ENCODE measurements at places on chromosomes 7 and 10.

GRCh38 chr10:32402499-32402898 lies 43.4 kb upstream of the CCDC7 start:
- no peak for DNase-seq

GRCh38 chr7:63900394-63901203 lies 98.0 kb upstream of the ZNF722 start:
- DNase-seq = peak; percentile 82

GRCh38 chr10:13684252-13684791 lies 97.6 kb downstream of the PRPF18 start:
- DNase-seq = no peak

DNA sequence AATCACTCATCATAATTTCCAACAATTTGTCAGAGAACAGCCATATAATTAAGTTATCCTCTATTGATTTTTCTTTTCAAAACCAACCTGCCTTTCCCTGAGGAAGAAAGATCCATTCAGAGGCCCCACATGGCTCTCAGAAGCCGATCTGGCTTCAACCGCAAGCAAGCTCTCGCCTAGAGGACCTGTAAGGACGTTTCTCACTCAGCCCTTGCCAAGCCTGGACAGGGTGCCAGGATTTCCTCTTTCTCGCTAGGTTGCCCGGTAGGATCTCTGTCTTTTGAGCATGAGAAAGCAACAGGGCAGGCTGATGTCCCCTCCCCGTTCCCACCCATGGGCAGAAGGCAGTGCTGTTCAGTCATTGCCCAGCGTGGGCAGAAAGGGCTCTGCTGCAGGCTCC lies 13.0 kb downstream of the AIFM2 start:
- DNase-seq = no peak

DNA sequence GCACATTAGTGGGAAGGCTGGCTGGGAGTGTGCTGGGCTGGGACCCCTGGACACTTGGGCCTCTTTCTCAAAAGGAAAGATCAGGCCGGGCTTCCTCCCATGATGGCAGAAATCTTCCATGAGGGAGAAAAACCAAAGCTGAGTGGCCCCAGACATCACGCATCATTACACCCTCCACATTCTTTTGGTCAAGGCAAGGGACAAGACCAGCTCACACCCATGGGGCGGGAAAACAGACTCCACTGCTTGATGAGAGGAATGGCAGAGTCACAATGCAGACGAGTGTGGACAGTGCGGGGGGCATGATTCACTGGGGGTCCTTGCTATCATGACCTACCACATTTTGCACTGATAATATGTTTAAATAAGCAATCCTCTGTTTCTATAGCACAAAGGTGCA lies 73.3 kb downstream of the CREB3L2 start:
- no peak for DNase-seq

GRCh38 chr7:100547872-100548271 lies 8.9 kb downstream of the AGFG2 start:
- DNase-seq = no peak

- no peak for DNase-seq
These were observed 103.0 kb downstream of the RNF216 start for GRCh38 chr7:5678295-5679047.

DNA sequence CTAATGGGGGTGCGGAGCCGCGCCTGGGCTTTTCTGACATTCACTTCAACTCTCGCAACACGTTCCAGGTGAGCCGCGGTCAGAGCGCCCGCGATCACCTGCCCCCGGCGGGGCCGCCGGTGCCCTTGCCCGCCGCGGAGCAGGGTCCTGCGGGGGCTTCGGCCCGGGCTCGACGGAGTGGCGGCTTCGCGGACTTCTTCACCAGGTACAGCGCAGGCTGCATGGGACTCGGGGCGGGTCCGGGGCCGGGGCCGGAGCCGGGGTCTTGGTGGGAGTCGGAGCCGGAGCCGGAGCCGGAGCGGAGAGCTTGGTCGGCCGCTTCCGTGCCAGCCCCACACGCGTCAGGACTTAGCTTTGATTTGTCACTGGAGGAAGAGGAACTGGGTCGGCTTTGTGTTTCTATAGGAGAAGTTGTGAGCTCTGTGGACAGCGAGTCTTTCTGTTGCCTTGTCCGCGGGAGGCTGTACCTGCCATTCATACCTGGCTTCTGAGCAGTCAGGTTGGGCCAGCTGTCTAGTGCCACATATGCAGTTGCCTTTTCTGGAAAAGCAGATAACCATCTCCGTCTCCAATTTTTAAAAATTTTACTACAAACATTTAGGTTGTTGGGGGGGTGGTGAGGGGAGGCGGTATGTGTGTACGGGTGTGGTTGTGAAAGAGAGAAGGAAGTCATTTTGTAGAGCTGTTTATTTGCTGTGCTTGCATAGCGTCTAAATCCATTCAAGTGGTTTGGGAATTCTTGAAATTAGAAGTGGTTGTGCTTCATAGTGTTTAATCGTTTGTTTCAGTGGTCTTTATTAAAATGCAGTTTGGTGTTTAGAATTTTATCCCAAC lies 1.3 kb downstream of the TBC1D12 start:
- no peak for DNase-seq

- DNase-seq = no peak
These were observed 247.3 kb upstream of the PTN start for GRCh38 chr7:137590756-137591305.

- no peak for DNase-seq
These were observed 38.8 kb downstream of the FGFR2 start for GRCh38 chr10:121559326-121560026.

- DNase-seq = no peak
These were observed 116.2 kb upstream of the LAMB4 start for GRCh38 chr7:108246227-108246837.

GRCh38 chr10:35613597-35614226 lies 8.6 kb downstream of the GJD4 start:
- no peak for DNase-seq

GRCh38 chr10:74748468-74749031 lies 77.8 kb upstream of the KAT6B start:
- no peak for DNase-seq

- DNase-seq = no peak
These were observed 81.9 kb upstream of the PRKG1 start for GRCh38 chr10:50992356-50992901.

GRCh38 chr10:103452506-103453230 lies 498 bp upstream of the CALHM2 start:
- DNase-seq = no peak

- no peak for DNase-seq
These were observed 258.2 kb downstream of the KIF20B start for GRCh38 chr10:89959433-89960110.

DNA sequence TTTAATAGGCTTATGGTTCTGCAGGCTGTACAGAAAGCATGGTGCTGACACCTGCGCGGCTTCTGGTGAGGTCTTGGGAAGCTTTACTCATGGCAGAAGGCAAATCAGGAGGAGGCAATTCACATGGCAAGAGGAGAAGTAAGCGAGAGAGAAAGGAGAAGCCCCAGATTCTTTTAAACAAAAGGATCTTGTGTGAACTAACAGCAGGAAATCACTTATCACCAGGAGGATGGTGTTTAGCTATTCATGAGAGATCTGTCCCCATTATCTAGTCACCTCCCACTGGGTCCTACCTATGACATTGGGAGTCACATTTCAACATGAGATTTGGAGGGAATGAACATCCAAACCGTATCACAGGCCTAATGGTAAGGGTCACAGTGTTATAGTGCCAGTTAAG lies 678.0 kb upstream of the KCND2 start:
- no peak for DNase-seq

DNA sequence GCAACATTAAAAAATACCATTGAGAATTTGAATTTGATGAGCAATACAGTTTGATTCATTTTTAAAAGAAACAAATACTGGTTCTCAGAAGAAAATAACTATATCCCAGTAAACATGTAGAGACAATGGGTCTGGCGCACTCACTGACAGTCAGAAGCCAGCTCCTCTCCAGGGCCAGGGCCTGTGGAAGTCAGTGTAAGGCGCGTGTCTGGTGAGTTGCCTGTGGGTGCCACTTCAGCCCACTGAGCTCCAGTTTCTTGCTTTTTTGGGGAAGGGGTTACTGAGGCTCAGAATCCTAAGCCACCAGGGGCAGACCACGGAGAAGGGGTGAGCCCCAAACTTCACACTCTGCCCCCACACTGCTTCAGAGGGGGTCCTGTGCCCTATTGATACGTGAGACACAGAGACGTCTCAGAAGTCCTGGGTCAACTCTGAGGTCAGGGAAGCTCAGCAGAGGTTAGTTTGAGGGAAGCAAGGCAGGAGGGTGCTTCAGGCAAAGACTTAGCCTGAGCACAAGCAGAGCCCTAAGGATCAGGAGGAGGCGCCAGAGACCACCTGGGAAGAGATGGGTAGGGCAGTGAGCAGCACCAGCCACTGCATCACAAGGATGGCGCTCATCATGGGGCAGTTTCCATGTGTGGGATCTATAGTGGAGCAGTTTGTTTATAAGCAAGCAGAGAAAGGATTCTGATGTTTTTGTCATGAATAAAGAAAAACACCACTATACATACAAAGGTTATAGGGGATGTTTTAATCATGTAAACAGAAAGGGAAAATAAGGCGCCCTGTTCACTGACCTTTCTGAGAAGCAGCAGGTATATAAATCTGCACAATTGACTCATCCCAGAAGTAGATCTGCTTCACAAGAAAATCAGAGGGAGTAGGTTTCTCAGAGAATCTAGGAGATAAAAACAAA lies 95.7 kb downstream of the PKD1L1 start:
- no peak for DNase-seq

- no peak for DNase-seq
These were observed 64.4 kb upstream of the EMX2 start for GRCh38 chr10:117477961-117478670.

DNA sequence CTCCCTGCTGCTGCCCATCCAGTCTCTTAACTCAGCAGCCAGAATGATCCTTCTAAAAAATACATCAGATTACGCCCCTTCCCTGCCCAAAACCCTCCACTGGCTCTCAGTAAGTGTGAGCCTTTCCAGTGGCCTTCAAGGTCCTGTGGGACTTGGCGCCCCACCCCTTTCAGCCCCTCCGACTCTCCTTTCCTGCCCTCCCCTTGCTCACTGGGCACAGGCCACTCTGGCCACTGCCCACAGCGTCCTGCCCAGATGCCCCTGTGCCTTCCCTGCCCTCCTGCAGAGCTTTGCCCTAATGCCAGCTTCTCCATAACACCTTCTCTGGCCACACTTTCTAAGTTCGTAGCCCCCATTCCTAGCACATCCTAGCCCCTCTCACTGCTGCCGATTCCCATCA lies 13.8 kb downstream of the GSDME start:
- DNase-seq = no peak

GRCh38 chr10:119058010-119058409 lies 22.6 kb downstream of the EIF3A start:
- no peak for DNase-seq

DNA sequence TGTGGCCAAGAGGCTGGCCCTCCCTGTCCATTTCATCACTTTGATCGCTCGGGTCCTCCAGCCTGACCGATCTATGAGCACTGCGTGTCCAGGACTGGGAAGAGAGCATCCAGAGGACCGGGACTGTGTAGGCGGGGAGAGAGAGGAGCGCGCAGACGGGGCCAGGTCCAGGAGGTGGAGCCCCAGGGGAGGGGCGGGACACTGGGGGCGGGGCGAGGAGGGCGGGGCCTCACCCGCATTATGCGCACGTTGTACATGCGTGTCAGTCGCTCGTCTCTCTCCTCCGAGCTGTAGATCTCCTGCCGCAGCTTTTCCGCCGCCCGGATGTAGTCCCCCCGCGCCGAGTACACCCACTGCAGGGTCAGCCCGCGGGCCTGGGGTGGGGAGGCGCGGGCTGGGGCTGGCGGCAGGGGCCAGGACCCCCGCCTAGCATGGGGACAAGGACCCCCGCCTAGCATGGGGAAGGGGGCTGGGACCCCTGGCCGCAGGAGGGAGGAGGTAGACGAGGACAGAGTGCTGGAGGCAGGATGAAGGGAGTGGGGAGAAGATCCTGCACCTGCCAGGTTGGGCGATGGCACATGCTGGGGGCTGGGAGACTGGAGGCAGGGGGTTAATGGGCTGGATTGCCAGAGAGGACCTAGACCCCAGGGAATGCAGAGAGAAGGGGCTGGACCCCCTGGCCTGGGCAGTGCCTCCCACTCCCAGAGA lies 14.3 kb downstream of the MOSPD3 start:
- peak; percentile 83 for DNase-seq

DNA sequence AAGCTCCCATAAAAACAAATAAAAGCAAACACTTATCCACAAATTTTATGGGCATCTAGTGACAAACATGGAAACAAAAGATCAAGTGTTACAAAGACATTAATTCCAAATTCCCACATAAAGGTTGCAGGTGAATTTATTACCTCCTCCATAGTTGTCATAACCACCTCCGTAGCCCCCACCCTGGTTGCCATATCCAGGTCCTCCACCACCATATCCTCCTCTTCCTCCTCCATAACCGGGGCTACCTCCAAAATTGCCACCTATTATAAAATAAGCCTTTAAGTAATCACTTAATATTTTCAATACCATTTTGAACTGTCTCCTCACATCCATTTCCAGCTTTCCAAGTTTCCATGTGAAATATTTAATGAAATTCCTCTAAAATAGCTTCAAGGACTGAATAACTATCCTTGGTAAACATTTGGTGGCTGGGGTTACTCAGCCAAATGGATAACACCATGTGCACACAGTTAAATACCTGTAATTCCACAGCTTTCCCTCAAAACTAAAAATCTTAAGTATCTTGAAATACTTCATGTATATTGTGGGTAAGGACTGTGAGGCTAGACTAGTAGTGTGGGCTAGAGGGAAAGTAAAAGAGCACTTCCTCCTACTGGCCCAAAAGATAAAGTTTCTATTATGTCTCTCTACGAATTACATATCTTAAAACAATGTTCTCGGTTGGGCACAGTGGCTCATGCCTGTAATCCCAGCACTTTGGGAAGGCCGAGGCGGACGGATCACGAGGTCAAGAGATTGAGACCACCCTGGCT lies 6.9 kb downstream of the HNRNPA2B1 start:
- DNase-seq = no peak

DNA sequence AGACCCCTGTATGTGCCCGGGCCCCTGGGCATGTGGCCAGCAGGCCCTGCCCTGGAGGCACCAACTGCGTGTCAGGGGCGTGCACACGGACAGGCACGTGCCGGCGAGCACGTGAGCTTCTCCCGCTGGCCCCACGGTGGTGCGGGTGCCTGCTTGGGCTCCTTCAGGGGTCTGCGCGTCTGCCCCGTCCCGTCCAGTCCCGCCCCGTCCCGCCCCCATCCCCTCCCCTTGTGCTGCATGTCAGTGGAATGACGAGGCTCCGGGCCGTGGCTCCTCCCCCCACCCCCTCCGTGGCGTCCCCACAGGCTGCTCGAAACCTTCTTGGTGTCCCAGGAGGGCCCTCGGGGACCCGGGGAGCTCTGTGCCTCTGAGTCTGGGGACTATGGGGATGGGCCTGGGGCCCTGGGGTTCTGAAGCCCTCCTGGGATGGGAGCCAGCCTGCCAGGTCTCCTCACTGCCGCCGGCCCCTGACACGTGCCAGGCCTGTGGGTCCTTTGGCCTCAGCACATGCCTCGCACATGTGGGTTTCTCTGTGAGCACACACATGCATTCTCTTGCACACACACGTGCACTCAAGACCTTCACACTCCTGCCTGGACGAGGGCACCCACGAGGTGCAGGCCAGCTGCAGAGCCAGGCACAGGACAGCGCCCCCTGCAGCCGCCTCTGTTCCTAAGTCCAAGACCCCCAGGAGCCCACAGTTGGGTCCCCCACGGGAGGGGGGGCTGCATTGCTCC lies 27.5 kb upstream of the AMZ1 start:
- no peak for DNase-seq

Measured in activated T-helper 9 cell treated with anti-CD3 and anti-CD28 coated beads, Interleukin-2, amount 50 U/mL, for 16 hours (primary cell).